T-helper 1 cell (primary cell): ENCODE measurements at places on chromosomes 11 and 22.

DNA sequence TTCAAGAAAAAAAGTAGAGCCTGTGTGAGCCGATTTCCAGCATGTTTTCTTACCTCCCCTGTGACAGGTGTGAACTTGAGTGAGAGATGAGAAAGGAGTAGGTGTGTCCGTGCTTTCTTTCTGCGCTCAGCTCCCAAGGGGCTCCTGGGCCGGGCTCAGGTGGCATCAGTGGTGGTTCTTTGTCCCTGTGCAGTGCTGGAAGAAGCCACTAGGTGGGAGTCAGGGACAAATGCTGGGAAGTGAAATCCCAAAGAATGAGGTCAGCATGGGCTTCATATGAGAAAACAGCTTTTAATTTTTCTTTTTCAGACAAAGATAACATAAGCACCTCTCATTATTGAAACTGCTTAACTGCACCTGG, 57.8 kb downstream of the PPFIBP2 start:
- DNase-seq = no peak

DNA sequence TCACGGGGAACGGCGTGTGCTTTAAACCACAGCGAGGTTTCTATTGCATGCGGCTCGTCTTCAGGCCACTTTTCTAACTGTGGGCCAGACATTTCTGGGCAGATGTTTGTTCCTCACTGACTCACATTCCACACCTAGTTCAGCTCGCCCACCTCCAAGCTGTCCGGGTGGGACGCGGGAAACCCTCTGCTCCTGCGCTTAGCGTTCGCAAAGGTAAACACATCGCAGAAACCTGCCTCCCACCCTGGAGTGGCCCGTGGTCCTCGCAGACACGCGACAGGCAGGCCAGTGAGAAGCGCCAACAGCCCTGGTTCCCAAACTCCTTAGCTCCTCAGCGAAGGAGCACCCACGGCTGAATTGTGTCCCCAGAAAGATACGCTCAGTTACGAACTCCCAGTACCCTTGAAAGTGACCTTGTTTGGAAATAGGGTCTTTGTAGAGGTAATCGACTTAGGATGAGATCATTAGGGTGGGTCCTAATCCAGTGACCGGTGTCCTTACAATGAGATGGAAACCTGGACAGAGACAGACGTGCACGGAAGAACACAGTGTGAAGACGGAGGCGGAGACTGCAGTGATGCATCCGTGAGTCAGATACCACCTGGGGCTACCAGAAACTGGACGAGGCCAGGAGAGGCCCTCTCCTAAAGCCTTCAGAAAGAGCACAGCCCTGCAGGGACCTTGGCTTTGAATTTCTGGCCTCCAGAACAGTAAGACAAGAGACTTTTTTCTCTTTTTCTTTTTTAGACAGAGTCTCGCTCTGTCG, 82.7 kb downstream of the CELSR1 start:
- no peak for DNase-seq

GRCh38 chr22:40312050-40312449, 34.2 kb upstream of the ADSL start:
- DNase-seq = no peak

GRCh38 chr11:113351480-113351879, 36.1 kb upstream of the ANKK1 start:
- no peak for DNase-seq

- DNase-seq = no peak
Observed at GRCh38 chr11:115158053-115158452, 346.2 kb downstream of the CADM1 start.

DNA sequence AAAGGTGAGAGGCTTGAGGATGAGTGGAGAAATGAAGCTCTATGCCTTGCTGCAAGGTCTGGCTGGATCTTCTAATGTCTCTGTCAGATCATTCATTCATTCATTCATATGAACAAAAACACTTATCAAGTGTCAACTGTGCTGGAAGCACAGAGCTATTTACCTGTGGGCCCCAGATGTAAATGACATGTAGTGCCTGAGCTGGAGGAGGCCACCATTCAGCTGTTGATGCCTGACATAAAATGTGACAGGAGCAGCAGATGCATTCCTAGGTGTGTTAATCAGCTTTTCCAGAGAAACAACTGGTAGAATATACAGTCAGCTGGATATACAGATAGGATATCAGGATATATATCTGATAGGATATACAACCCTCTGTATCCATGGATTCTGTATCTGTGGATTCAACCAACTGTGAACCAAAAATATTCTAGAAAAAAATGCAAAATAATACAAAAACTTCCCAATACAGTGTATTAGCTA, 44.5 kb downstream of the TSPAN18 start:
- no peak for DNase-seq

GRCh38 chr11:57376095-57377090, 4.6 kb downstream of the PRG3 start:
- DNase-seq = no peak

GRCh38 chr11:61083601-61084147, 18.6 kb upstream of the CD5 start:
- peak; percentile 64 for DNase-seq

GRCh38 chr11:120324932-120325810, at the start of gene TLCD5:
TSS of gene TLCD5 (plus strand) at chr11:120325299. CDS start at chr11:120327442, 2,143 bp downstream.
- DNase-seq = peak; percentile 22

- no peak for DNase-seq
Observed at GRCh38 chr22:49599691-49600455, 227.8 kb downstream of the BRD1 start.

DNA sequence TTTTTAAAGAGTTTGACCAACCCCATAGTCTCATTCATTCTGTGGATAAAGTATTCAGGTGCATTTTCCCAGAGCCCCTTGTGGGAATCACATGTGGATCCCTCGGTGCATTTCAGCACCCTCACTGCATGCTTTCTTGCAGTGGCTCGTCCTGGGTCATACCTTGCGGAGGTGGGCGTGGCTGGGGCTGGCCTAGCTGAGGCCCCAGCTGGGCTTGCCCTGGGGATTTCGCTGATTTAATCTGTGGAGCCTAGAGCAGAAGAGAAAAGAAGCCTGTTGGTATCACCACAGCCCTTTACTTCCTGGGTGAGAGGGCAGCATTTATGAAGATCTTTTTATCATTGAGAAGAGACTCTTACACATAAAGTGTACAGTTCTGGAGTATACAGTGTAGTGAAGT, 53.1 kb downstream of the FBXO7 start:
- no peak for DNase-seq

DNA sequence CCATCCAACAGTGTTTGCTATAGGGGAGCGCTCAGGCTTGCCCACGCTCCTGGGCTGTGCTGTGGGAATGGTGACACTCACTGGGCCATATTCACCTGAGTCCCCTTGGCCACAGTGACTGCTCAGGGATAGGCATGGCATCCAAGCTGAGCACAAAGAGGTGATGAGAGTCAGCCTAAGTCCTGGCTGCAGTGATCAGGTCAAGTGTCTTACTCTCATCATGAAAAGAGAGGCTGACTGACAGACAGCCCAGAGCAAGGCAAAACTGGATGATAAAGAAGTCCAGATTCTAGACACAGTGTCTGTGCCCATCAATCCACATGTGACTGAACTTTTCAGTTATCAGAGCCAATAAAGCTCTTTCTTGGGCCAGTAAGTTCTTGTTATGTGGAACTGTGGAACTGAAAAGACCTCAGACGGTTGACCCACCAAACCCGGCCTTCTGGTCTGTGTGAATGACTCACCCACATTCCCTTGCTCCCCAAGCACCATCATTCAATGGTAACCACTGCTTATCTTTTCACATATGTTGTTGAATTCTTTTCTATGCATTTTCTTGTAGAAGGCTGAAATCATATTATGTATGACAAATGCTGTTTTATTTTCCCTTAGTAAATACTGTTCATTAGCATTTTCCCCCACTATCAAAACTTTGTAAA, 43.2 kb upstream of the YPEL1 start:
- no peak for DNase-seq

GRCh38 chr22:17501679-17502285, 61.5 kb upstream of the SLC25A18 start:
- no peak for DNase-seq

GRCh38 chr22:44030702-44031082, 6.6 kb downstream of the PARVB start:
- DNase-seq = no peak

DNA sequence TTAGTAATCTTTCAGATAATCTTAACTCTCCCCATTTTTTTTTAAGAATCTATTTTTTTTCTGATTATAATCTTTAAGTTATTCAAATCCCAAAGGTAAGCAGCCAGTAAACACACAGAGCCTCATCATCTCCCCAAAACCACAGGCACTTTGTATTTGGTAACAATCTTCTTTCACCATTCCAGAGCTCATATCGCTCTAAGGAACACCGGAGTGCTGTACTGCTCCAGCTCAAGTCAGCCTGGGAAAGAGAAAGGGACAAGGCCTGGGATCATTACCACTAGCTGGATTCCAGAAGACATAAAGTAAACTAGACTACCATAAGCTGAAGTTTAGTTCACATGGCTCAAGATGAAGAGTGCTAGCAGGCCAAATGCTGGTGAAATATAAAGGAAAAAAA, 73.0 kb upstream of the APOA1 start:
- DNase-seq = no peak

GRCh38 chr22:36156515-36157419, 3.8 kb downstream of the APOL3 start:
- DNase-seq = peak; percentile 65

- peak; percentile 44 for DNase-seq
Observed at GRCh38 chr11:111586388-111586831, 15.8 kb upstream of the SIK2 start.

DNA sequence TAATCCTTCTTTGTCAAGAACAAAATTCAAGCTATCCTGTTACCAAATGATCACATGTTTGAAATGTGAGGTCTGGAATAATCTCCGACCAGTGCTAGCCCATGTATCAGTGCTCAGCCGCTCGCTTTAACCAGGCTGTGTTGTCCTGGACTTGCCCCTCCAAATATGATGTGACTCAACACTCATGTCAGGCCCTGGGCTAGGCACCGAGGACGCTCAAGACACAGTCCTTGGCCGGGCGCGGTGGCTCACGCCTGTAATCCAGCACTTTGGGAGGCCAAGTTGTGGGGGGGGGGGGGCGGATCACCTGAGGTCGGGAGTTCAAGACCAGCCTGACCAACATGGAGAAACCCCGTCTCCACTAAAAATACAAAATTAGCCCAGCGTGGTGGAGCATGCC, 54.1 kb upstream of the WNT7B start:
- no peak for DNase-seq
